SK-N-SH (cell line): ENCODE measurements at places on chromosomes 5 and 9. TPM values are rescaled to one million over a fixed set of nuclear protein-coding genes. Genes with fewer than 3 reads are reported as not detected.

GPR150 gene
- 0.06 and 0.07 TPM in 2 replicates for polyA plus RNA-seq

DNA sequence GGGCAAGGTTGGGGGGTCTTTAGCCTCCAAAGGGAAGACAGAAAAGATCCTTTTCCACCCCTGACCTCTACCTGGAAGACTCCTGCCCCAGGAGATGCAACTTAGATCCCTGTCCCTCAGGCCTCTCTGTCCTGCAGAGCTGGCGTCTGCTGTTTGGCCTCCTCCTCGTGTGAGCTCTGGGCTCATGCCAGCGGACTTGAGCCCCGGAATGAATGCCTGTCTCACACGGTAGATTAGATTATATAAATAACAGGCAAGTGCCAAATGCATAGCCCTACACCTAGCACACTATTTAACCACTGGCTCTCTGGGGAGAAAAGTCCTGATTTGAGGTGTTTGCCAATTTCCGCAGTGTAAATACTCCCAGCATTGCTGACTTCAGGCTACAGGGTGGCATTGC, 1.4 kb upstream of the WNK2 start:
- H3K27me3 ChIP-seq = peaks cover 15% of the 10 kb centered on the region
- H3K4me3 ChIP-seq = no peak overlapping the region
- no peak for DNase-seq
- H3K36me3 ChIP-seq = no peaks in the 10 kb centered on the region
- H3K27ac ChIP-seq = no peak overlapping the region

- peaks cover 3% of the 10 kb centered on the region; the same call in 1 of the 2 replicates for H3K4me1 ChIP-seq
- no peaks in the 10 kb centered on the region for H3K36me3 ChIP-seq
- no peak for DNase-seq
- H3K27me3 ChIP-seq = peaks cover 26% of the 10 kb centered on the region
- H3K4me3 ChIP-seq = no peak overlapping the region
- no peak overlapping the region for H3K27ac ChIP-seq
These were observed 774 bp upstream of the ADAMTS16 start for GRCh38 chr5:5139336-5139776.

GRCh38 chr5:67490543-67491321, 294.1 kb upstream of the CD180 start:
- H3K36me3 ChIP-seq = no peaks in the 10 kb centered on the region
- no peak overlapping the region for H3K27ac ChIP-seq
- no peak for DNase-seq
